T-cell (primary cell): ENCODE measurements at places on chromosomes 7 and 10.

GRCh38 chr7:103538964-103539709 is 93.1 kb upstream of the SLC26A5 start:
- DNase-seq, result no peak

DNA sequence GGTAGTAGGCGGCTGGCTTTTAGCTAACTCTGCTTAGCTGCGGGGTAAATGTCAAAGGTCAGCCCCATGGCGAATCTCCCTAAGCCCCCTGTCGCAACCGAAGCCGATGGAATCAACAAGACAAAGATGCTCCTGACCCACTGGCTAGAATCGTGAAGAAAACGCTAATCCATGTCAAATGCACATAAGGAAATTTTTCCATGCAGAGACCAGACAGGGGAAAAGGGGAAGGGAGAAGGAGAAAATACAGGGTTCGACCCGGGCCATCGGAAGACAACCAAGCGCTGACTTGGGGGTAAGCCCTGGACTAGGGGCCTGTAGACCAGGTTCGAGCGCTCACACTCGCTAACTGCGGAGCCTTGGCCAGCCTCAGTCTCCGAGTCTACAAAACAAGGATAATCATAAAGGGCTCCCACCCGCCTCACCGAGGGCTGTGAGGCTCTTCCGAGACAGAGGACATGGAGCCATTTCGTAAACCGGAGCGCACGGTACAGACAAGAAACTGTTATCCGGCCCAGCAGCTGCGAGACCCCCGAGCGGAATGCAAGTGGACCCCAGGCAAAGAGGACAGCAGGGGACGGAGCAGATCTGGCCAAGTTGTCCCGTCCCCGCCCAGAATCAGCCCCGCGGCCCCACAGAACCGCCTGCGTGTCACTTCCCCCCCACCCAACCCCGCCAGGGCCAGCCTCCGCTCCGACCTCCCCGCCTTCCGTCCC is 507 bp downstream of the SAR1A start:
- no peak for DNase-seq

- no peak for DNase-seq
These were observed 14.6 kb downstream of the SND1 start for GRCh38 chr7:127666602-127667001.

DNA sequence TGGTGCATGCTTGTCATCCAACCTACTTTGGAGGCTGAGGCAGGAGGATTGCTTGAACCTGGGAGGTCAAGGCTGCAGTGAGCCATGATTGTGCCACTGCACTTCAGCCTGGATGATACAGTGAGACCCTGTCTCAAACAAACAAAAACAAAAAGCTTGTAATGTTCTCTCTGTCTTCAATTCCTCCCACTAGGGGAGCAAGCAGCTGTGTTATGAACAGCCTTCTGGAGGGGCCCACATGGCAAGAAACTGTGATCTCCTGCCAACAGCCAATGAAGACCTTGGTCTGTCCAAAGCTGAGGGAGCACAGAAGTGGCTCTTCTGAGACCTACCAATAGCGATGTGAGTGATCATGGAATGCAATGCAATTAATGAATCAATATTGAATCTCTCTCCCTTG is 229.2 kb downstream of the SEC23IP start:
- DNase-seq, result no peak

GRCh38 chr10:103416436-103417147 is 20.2 kb downstream of the PDCD11 start:
- DNase-seq, result peak; percentile 61
